Stomach (tissue), 19 donors: ENCODE measurements at places on chromosomes 6 and 20. TPM values are rescaled to one million over a fixed set of nuclear protein-coding genes. Genes with fewer than 3 reads are reported as not detected.

The POU3F2 gene
- total RNA-seq = not detected

The CALHM5 gene
- 4.2 TPM for total RNA-seq

The CST4 gene
- not detected for total RNA-seq

The SOX4 gene
- 62.0 TPM for total RNA-seq

The KCNK16 gene
- total RNA-seq = not detected

DNA sequence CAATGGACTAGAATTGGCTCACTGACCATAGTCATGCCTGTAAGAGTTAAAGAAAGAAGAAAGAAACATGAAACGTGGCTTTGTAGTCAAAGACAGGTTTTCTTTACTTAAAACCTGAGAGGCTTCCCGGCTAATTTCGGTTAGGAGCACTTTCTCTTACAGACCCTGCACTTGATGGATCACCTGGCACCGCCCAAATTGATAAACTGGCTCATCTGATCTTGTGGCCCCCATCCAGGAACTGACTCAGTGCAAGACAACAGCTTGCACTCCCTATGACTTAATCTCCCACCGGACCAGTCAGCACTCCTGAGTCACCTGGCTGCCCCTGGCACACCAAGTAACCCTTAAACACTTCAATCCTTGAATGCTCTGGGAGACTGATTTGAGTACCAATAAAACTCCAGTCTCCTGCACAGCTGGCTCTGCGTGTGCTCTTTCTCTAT is 12.3 kb downstream of the TMEM14B start:
- no peak overlapping the region for H3K4me3 ChIP-seq
- no peaks in the 10 kb centered on the region for H3K27me3 ChIP-seq
- H3K4me1 ChIP-seq = no peaks in the 10 kb centered on the region

DNA sequence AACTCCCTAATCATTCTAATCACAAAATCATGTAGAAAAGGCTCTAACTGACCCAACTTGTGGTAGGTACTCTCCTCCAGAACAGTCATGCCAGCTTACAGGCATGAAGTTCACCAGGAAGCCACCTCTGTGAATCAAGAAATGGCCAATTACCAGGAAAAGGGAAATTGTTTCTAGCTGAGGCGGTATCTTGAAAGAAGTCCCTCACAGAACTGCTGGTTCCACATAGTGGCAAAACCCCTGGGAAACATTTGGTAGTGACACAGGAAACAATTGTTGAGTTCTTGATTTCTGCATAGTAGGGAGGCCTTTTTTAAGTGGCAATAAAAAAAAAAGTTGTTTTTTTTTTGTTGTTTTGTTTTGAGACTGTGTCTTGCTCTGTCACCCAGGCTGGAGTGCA is 3.4 kb upstream of the ZHX3 start:
- DNase-seq = no peak
- no peaks in the 10 kb centered on the region for H3K36me3 ChIP-seq
- no peak overlapping the region for H3K4me3 ChIP-seq
- H3K4me1 ChIP-seq = peaks cover 23% of the 10 kb centered on the region
- no peaks in the 10 kb centered on the region for H3K27me3 ChIP-seq
- no peak overlapping the region for H3K27ac ChIP-seq

- H3K4me1 ChIP-seq = no peaks in the 10 kb centered on the region
- no peaks in the 10 kb centered on the region for H3K27me3 ChIP-seq
- DNase-seq = no peak
- H3K27ac ChIP-seq = no peak overlapping the region
Observed at GRCh38 chr6:137743493-137743892, 123.6 kb upstream of the TNFAIP3 start.

DNA sequence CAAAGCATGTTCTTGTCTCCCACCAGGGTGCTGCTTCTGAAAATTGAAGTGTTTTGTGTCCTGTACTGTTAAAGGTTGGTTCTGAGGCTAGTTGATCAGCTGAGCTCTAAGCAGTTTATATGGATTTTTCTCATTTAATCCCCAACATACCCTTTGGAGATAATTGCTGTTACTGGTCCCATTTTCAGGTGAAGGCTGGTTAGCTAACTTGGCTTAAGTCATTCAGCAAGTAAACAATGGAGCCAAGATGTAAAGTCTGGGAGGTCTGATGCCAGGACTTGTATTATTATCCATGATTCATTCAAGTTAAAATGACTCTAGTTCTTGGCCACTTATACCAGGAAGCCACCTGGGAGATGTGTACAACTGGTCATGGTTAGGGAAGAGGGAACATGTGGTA is 42.5 kb upstream of the FERMT1 start:
- H3K4me3 ChIP-seq = no peak overlapping the region
- H3K27me3 ChIP-seq = no peaks in the 10 kb centered on the region
- H3K27ac ChIP-seq = no peak overlapping the region
- no peak for DNase-seq
- no peaks in the 10 kb centered on the region for H3K36me3 ChIP-seq

GRCh38 chr20:54025251-54025771 is 45.1 kb downstream of the BCAS1 start:
- no peak overlapping the region for H3K27ac ChIP-seq
- no peak for DNase-seq
- H3K27me3 ChIP-seq = no peaks in the 10 kb centered on the region
- H3K36me3 ChIP-seq = no peaks in the 10 kb centered on the region
- H3K4me3 ChIP-seq = no peak overlapping the region
